Right hindlimb (tissue), 1 donor: ENCODE measurements at places on chromosomes 5 and 9.

DNA sequence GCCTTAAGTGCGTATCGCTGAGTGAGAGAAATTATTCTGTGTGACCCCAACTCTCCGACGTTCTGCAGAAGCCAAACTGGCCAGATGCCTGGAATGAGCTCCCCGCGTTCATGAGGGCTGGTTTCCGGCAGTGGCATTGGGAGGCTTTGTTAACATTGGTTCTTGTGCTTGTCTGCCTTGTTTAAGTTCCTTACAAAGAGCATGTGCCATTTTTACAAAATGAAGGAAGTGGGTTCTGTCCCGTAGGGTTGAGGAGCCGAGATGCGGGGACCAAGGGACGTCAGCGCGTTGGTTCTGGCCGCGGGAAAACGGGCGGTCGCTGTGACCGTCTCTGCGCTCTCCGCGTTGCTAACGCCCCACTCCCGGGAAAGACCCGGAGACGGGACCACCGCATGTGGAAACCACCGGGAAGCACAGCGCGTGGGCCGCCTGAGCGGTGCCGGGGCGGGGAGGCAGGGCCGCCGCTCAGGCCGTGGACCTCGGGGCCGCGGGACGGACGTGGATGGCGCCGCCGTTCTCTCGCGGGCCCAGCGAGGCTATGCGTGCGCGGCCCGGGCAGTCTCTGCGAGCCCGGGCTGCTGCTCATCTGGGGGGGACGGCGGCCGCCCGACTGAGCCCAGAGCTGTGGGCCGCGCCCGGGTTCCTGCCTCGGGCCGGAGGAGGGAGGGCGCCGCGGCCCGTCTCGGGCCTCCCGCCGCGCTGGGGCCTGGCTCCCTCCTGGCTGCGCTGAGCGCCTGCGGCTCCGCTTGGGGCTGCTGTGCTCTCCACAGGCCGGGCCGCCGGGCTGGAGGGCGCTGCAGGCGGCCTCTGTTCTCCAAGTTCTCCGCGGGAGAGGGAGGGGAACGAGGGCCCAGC, 13.4 kb downstream of the RABL6 start:
- DNase-seq = peak; percentile 42

DNA sequence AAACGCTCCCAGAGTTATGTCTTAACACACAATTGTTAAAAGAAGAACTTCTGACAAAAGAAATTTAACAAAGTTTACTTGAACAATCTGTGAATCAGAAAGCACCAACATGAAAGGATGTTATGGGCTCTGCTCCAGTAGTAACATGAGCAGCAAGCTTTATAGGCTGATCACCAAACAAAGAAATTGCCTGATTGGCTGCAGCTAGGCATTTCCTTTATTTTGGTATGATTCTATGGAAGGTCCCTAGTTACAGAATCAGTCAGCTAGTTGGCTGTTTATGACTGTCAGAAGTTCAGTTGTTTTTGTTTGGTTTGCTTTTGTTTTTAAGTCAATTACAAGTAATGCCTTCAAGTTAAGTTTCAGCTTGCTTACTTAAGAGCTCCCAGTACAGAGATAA, 102.4 kb upstream of the SMC2 start:
- DNase-seq = no peak

DNA sequence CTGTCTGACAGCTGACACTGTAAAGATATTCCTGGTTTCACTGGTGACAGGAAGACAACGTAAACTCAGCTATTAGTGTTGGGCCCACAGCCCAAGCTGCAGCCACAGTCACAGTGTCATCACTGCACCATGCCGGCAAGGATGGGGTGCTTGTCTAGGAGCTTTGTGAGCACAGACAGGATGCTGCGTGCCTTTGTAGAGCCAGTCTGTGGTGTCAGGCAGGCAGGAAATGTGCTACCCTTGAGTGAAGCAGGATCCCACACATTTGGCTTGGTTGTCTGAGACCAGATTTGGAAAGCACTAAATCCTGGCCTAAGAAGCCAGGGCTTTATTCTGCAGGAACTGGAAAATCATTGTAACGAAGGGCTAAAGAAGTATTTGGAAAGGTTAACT, 121.6 kb upstream of the ADAMTS16 start:
- DNase-seq = peak; percentile 34

DNA sequence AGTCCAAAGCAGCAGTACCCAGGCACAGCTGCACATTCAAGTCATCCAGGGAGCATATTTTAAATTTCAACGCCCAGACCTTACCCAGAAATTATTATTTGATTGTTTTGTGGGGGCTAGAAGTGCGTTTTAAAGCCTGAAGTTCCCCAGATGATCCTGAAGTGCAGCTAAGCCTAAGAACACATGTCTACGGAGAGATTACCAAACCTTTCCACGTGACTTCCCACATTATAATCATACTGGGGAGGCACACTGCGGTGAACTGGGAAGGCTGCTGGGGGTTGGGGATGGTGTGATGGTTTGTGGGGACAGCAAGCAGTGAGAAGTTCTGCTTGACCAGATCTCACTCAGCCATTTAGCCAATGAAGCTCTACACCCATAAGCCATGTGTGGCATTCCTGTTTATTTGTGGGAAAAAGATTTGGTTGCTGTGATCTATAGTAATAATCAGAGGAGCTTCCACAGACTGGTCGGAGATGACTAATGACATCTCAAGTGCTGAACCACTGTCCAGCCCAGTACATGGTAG, 93.4 kb upstream of the CDH6 start:
- no peak for DNase-seq

- no peak for DNase-seq
Measured at GRCh38 chr9:109815366-109815947, 35.5 kb downstream of the PALM2AKAP2 start.

GRCh38 chr9:136671646-136672430, 9.1 kb downstream of the EGFL7 start:
- DNase-seq = no peak

GRCh38 chr9:110199643-110200042, 8.3 kb downstream of the C9orf152 start:
- DNase-seq = no peak

DNA sequence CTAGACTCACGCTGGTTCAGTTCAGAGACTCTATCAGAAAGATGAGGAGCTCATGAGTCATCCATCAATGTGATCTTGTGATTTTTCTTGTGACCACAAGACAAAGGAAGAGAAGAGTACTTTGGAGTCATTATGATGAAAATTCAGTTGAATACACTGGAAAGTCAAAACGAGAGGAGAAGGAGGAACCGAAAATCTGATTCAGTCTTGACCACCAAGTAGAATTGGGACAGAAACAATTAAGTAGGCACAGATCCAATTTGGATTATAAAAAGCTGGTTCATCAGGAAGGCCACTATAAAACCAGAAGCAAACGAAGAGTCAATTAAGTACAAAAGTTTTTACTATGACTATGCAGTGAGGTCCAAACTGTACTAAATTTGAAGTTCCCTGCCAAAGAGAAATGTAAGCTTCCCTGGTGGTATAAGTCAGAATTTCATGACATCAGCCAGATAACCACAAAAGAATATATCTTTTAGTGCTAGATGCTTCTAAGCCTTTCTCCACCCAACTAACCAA, 90.9 kb downstream of the THBS4 start:
- no peak for DNase-seq

GRCh38 chr9:127778280-127779135, at the start of gene SH2D3C:
Gene SH2D3C, minus strand, starts transcription at chr9:127778666. Its CDS starts 39 bp downstream, at chr9:127778627.
- peak; percentile 51 for DNase-seq

DNA sequence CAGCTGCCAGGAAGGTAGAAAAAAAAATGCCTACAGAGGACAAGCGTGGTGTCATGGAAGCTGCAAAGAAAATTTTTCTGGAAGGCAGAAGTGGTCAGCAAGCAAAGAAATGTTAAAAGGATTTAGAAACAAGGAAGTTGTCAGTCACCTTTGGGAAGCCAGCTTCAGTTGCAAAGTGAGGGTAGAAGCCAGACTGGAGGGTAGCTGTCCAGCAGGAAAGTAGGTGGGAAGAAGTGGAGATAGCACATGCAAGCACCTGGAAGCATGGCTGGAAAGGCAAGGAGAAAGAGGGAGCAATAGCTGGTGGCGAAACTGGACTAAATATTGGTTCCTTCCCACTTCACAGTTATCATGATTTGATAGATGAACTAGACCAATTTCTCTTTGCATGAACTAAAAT, 54.3 kb downstream of the ADRB2 start:
- no peak for DNase-seq

- DNase-seq = no peak
Measured at GRCh38 chr5:102306121-102306520, 10.0 kb upstream of the SLCO4C1 start.

DNA sequence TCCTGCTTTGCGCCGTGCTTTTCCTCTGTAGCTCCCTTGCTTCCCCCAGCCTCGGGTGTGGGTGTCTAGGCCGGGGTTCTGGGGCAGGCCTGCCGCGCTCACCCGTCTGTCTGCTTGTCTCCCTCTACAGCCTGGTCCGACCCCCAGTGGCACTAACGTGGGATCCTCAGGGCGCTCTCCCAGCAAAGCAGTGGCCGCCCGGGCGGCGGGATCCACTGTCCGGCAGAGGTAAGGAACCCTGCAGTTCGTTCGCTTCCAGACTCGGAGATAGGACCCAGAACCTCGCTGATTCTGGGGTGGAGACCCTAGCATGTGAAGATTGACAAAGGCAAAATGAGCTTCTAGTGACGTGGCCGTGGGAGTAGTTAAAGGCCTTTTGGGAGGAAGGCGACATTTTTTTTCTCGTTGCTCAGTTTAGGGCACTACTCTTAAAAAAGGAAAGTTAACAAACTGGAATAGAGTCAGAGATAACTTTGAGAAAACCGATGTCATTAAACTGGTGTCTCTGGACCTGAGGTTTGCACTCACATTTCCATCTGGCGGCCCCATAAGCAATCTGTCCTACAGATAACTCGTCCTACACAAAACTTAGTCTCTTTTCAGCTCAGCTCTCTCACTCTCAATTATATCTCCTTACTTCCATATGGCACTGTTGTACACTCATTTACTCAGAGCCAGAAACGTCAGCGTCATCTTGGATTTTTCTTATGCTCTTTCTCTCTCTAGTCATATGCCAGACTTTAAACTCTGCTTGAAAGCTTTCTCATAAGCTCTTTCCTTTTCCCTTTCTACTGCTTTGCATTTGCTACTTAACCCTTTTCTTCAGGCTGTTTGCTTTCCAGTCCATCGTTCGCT, 561 bp downstream of the SEC61B start:
- no peak for DNase-seq

DNA sequence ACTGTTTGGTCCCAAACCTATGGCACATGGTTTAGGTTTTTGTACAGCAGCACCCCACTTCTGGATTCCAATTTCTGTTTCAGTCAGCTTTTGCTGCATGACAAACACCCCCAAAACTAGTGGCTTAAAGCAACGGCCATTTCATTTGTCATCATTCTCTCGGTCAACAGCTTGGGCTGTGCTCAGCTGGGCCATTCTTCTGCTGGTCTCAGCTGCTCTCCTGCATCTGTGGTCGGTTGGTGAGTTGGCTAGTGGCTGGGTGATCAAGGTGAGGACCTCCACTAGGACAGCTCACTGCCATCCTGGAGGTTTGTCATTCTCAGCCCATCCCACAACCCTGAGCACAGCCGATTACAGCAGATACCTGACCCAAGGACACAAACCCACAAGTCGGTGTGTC, 24.8 kb upstream of the PPP1R26 start:
- no peak for DNase-seq

DNA sequence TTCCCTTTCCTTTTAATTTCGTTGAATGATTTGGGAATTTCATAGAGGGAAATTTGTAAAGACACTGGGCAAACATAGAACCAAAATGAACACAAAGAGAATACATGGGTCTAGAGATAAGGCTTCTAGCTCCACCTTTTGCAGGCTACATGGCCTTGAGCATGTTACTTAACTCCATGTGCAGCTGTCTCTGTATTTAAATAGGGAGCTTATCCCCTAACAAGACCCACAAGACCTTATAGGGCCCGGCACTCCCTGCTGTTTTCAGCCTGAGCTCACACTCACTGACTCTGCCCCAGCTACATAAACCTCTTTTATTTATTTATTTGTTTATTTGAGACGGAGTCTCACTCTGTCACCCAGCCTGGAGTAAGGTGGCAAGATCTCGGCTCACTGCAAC, 30.6 kb upstream of the TLE1 start:
- DNase-seq = no peak

GRCh38 chr5:4758550-4758949, 381.6 kb upstream of the ADAMTS16 start:
- DNase-seq = no peak

DNA sequence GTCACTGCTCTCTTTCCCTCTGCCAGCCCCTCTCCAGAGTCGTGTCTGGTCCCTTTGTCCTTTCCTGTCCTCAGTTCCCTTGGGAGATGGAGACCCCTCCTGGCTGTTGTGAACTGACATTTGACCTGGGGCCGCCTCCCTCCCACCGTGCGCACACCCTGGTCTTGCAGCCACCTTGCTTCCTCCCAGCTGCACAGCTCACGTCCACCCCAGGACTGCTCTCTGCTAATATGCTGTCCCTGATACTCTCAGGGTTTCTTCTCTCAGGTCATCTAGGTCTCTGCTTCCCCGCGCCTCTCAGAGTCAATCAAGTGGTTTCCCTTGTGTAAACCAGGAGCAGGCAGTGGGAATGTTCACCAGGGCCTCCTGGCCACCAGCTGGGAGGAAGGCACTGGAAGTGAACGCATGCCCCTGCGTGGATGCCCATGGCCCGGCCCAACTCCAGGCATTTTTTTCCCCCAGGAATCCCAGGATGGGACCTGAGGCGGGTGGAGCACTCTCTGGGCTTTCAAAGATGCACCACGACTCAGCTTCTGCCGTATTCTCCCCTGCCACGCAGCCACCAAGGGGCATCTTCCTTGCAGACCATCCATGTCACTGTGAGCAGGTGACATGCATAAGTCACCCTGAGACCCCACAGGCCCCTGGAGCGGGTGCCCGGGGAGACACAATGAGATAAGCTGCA, 142.4 kb downstream of the OLFM1 start:
- no peak for DNase-seq

DNA sequence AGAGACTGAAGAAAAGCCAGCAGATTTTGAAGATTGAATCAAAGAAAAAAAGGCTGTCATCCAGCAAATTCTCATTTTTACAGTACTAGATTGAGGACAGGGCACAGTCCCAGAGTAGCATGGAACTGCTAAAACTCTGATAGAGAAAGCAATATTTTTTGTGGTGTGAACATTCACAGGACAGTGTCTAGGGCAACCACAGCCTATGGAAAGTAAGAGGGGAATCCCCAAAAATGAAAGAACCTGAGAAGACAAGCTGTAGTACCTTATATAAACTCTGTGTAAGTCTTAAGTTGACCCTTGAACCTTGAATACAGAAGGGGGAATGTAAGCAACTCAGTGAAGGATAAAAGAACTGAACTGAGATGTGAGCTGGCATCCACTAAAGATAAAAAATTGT, 540.3 kb downstream of the HINT1 start:
- no peak for DNase-seq

- DNase-seq = no peak
Measured at GRCh38 chr9:75490326-75490725, 400.1 kb upstream of the PCSK5 start.

- DNase-seq = peak; percentile 74
Measured at GRCh38 chr9:131423171-131423581, 29.3 kb downstream of the PRRC2B start.

- no peak for DNase-seq
Measured at GRCh38 chr9:101468116-101468515, 32.5 kb upstream of the ALDOB start.
